ENCODE measurements at places on chromosomes 12 and 14. TPM values are rescaled to one million over a fixed set of nuclear protein-coding genes. Genes with fewer than 3 reads are reported as not detected.

DNA sequence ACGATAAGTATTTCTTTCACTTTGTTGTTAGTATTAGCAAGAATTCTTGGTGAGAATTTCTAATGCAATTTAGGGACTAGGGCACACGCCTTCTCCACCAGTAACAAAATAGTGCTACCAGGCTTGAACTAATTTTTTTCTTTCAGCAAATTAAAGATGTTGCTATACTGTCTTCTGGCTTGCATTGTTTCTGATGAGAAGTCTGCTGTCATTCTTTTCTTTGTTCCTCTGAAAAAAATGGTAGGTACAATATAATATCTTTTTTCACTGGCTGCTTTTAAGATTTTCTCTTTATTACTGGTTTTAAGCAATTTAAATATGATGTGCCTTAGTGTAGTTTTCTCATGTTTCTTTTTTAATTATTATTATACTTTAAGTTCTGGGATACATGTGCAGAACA lies 171.2 kb downstream of the PCNX1 start:
- DNase-seq, result no peak

GRCh38 chr12:14366209-14367039 lies 942 bp downstream of the ATF7IP start:
- DNase-seq, result no peak

GRCh38 chr14:94269156-94269555 lies 23.9 kb downstream of the SERPINA10 start:
- no peak for DNase-seq

- peak; percentile 97 for DNase-seq
Measured at GRCh38 chr12:6533923-6534694, at the start of gene GAPDH. Gene GAPDH (plus strand): TSS chr12:6534517. CDS start chr12:6534833, 316 bp downstream.

GRCh38 chr12:15155271-15155670 lies 65.9 kb downstream of the RERG start:
- no peak for DNase-seq

- peak; percentile 82 for DNase-seq
Measured at GRCh38 chr12:78636231-78636855, 228.2 kb upstream of the SYT1 start.

DNA sequence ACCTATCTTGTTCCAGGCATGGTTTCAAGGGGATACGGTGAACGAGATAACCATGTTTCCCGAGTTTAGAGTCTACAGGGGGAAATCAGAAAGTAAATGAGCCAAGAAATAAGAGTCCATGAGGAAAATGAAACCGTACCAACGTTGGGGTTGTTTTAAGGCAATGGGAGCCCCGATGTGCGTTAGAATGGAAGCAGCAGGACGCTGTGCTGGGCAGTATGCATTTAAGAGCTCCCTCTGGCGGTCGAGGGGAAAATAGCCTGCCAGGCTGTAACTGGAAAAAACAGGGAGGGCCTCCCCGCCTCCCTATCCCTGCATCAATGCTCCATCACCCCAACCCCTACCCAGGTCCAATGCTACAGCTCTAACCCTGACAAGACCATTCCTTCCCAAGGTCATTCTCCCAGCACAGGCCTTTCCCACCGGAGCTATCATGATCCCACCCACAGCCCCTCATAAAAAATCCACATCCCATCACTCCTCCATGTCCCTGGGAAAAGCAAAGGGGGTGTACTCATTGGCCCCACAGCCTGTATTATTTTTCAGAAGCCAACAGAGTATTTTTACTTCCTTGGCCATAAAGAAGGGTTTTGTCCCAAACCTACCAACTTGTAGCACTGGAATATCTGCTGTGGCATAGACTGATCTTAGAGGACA lies 226.3 kb upstream of the NOS1 start:
- peak; percentile 9 for DNase-seq

DNA sequence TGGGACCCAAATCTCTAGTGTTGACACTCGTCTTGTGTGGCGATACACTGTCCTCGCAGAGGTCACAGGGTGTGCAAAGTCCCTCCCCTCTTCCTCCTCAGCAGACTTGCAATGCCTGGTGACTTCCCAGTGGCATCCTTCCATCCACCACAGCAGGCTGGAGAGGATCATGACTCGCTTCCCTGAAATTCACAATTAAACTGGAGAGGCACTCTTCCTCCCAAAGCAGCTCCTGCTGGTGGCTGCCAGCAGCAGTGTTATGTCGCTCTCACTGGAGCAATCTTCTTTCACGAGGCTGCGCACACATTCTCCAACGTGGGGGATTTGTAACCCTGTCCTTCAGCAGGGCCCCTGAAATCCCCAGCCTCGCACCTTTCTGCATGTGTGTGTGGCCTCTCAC lies 145.2 kb upstream of the TMCC3 start:
- DNase-seq, result peak; percentile 61

- DNase-seq, result peak; percentile 80
Measured at GRCh38 chr14:97280526-97280925, 483.3 kb downstream of the VRK1 start.

GRCh38 chr14:93674343-93674742 lies 113.9 kb downstream of the PRIMA1 start:
- no peak for DNase-seq

DNA sequence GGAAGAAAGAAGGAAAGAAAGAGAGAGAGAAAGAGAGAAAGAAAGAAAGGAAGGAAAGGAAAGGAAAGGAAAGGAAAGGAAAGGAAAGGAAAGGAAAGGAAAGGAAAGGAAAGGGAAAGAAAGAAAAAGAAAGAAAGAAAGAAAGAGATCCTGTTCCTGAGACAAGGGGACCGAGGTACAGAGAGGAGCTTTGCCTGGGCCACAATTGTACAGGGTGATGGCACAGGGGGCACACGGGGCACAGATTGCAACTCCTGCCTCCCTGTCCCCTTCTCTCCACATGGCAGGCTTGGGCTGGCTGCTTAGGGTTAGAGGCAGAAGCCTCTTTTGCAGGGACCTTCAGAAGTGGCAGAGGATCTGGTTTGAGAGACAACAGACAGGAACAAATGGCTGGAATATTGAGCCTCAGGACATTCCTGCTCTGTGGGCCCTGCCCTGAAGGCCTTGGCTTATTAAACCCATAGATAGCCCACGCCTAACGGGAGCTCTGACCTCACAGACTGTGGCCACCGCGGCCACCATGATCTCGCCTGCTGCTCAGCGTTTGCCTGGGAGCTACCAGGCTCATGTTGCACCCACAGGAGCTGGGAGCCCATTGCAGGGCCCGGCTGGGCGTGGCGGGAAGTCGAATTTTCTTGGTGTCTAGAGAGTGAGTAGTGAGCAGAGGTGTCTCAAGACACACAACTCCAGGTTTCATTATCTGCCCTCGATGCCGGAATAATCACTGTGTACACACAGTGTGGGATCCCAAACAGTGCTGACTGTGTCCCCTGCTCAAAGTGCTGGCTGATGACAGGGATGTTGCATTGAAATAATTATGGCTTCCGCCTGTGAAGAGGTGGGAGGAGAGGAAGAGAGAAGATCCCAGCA lies 147.9 kb upstream of the NCOR2 start:
- DNase-seq, result peak; percentile 49

- peak; percentile 29 for DNase-seq
Measured at GRCh38 chr12:100020370-100020769, 35.6 kb upstream of the ANKS1B start.

DNA sequence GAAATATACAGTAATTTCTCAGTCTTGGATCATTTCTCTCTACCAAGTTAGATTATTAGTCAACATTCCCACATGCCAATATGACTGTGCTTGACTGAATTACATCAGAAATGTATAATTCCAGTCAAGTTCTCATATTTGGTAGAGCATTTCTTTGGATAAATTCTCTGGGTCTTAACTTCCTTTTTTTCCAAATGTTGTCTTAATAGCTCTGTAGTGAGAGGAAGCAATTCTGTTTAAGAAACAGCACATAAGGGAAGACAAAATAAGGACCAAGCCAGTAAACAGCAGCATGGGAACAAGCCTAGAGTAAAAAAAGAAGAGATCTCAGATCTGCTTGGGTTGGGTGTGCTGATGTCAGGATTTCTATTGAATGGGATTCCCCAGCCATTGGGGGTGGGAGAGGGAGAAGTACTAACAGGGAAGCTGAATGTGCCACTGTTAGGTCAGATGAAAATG lies 14.2 kb upstream of the DYRK2 start:
- no peak for DNase-seq

- DNase-seq, result no peak
Measured at GRCh38 chr12:21379218-21379617, 6.5 kb downstream of the IAPP start.

DNA sequence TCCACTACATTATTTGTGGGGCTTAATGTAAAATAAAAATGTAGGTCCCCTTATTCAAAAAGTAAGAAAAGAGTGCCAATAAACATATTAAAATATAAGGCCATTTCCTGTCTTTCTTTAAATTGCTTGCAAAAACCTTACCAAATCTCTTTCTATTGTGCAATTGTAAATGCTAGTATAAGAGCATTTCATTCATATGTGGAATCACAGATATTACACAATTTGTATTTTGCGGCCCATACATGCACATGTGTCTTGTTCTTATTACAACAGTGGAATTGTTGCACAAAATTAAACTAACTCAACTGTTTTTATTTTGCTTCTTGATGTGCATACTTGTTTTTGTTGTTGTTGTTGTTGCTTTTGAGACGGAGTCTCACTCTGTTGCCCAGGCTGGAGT lies 20.1 kb upstream of the CRADD start:
- peak; percentile 85 for DNase-seq

DNA sequence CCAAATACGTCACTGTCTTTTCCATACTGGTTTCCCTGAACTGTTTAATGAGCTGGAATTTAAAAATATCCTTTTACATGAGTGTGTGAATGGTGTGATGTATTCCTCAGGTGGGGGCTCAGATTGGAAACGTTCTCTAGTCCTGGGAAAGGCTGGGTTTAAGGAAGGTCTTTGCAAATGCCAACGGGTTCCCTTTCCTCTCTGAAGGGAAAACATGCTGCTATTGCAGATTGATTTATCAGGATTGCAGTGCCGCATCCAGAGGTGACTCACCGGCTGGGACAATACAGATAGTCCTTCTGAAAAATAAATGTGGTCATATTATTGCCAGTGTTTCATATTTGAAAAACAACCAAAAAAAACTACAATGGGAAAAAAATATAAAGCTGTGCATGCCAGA lies 193.1 kb upstream of the FLRT2 start:
- DNase-seq, result peak; percentile 15

DNA sequence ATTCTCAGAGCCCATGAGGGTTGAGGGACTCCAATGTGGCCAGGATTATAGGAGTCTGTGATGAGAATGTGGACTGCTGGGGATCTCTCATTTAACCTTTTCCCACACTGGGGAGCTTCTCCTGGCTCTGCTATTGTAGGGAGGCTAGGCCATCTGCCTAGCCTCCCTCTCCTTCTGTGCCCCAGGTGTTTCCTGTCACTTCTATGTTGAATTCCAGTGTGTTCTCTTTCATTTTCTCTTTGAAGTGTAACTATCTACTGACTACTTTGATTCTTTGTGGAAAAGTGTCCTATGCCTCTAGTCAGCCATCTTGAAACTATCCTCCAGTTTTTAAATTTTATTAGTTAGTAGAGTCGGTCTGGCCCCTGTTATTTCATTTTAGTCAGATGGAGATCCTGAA lies 53.4 kb upstream of the ABCD2 start:
- no peak for DNase-seq

- DNase-seq, result peak; percentile 2
Measured at GRCh38 chr14:89078021-89078795, 253.8 kb downstream of the TTC8 start.

DNA sequence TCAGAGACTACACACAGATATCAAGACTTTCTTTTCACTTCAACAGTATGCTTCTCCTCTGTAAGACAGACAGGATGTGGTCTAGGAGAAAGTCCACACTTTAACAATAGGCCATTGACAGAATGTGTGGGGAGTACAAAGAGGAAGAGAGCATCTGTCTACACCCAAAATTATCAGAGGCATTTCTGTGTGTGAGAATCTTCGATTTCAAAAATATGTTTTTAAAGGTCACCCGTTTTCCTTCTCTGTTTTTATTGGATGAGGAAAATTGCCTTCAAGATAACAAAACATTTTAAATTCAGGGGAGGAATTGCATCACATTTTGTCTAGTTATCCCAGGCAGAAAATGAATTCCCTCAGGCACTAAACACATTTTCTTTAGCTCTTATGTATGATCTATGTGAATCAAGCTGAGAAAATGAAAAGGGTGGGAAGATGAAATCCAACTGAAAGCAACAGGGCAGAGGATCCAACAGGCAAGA lies 16.4 kb downstream of the NAV3 start:
- DNase-seq, result peak; percentile 64

DNA sequence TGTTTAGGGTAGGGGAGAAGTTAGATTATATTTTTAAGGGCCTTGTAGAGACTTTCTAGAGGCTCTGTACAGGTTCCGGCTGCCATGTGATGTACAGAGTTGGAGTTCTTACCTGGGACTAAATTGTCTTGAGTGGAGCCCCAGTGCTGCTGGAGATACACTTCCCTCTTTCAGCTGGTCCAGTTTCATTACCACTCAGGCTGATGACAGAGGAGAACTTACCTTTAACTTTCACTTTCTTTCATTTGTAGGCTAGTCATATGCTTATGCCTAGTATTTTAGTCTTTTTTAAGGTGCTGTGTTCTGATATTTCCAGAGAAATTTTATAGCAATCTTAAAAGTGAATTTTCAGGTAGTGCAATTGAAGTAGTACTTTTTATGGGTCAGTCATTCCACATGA lies 117.3 kb downstream of the ERC1 start:
- no peak for DNase-seq

- no peak for DNase-seq
Measured at GRCh38 chr14:55689981-55690871, 110.2 kb downstream of the KTN1 start.

DNA sequence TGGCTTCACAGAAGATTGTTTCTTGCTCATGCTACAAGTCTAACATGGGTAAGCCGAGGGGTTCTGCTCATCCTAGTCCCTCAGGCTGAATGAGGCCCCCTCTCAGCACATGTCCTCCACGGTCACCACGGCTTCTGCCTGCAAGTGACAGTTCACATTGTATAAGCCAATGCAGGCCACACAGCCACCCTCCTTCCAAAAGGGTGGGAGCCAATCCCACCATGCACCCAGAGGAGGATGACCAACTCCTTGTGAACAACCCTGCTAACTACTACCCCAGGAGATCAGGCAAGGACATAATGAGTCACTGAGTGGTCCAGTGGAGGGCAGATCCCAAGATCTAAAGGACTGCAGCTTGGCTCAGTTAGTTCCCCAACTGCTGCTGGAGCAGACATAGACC lies 6.1 kb downstream of the SPRING1 start:
- DNase-seq, result no peak

- DNase-seq, result no peak
Measured at GRCh38 chr12:50018968-50019367, 6.3 kb downstream of the RACGAP1 start.

- DNase-seq, result no peak
Measured at GRCh38 chr12:42053456-42053855, 91.2 kb downstream of the GXYLT1 start.

Gene SMCO3
- total RNA-seq, result 0.17 TPM

Gene RNASE3
- not detected for total RNA-seq

Gene SERPINA6
- not detected for total RNA-seq

Gene SLCO1C1
- total RNA-seq, result not detected

Gene FRS2
- total RNA-seq, result 41.3 TPM

Gene EML1
- total RNA-seq, result 36.2 TPM

Gene SOX5
- total RNA-seq, result 16.4 TPM
